ENCODE measurements at places on chromosomes 1 and 21. TPM values are rescaled to one million over a fixed set of nuclear protein-coding genes. Genes with fewer than 3 reads are reported as not detected.

- no peak for DNase-seq
- no peak overlapping the region for H3K27ac ChIP-seq
- H3K36me3 ChIP-seq: no peaks in the 10 kb centered on the region
- H3K4me3 ChIP-seq: no peak overlapping the region
Observed at GRCh38 chr1:25675729-25676476, 59.3 kb downstream of the MAN1C1 start.

ADIPOR1 gene
- 84.0 TPM for total RNA-seq

LCE1C gene
- not detected for total RNA-seq

GSTM1 gene
- total RNA-seq: 156 TPM

Measured in vagina (tissue), 2 donors.